ENCODE measurements at places on chromosomes 16 and 17. TPM values are rescaled to one million over a fixed set of nuclear protein-coding genes. Genes with fewer than 3 reads are reported as not detected.

SPAG5 gene
- total RNA-seq = 118 TPM

OR1A1 gene
- total RNA-seq = not detected

KRTAP2-2 gene
- not detected for total RNA-seq

C17orf78 gene
- not detected for total RNA-seq

SGF29 gene
- total RNA-seq = 25.9 TPM

Data from PC-3 (cell line).